ENCODE measurements at places on chromosomes 12 and 14.

GRCh38 chr14:95039993-95040348 is 117.4 kb downstream of the DICER1 start:
- DNase-seq, result no peak

GRCh38 chr12:125492354-125493270 is 427.4 kb downstream of the AACS start:
- no peak for DNase-seq

DNA sequence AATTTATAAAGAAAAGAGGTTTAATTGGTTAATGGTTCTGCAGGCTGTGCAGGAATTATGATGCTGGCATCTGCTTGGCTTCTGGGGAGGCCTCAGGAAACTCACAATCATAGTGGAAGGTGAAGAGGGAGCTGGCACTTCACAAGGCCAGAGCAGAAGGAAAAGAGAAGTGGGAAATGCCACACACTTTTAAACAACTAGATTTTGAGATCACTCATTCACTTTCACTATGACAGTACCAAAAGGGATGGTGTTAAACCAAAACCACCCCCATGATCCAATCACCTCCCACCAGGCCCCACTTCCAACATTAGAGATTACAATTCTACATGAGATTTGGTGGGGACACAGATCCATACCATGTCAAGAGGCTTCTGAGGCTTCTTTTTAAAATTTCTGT is 62.6 kb downstream of the SLC38A4 start:
- DNase-seq, result no peak

GRCh38 chr14:68639000-68639757 is 153.7 kb downstream of the ZFP36L1 start:
- DNase-seq, result no peak

DNA sequence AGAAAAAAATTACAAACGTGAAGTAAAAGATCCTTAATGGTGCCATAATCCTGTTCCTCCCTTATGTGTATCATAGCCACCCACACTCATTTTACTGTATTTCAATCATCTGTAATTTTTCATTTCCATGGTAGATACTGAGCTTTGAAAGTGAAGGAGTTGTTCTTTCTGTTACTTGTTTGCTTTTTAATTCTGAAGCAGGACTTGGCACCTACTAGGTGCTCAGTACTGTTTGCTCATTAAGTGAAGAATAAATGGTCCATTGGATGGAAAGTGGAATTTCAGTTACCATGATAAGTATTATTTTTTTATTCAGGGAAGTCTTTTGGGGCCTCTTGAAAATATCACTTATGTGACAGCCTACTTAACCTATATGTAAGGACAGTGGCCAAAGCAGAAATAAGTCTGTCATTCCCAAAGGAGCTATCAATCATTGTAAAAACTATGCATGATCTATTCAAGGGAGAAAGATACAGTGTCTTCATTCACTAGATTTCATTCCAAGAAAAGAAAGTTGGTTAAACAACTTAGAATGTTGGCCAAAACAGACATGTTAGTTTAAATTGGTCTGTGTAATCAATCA is 1244.4 kb upstream of the SEL1L start:
- no peak for DNase-seq

DNA sequence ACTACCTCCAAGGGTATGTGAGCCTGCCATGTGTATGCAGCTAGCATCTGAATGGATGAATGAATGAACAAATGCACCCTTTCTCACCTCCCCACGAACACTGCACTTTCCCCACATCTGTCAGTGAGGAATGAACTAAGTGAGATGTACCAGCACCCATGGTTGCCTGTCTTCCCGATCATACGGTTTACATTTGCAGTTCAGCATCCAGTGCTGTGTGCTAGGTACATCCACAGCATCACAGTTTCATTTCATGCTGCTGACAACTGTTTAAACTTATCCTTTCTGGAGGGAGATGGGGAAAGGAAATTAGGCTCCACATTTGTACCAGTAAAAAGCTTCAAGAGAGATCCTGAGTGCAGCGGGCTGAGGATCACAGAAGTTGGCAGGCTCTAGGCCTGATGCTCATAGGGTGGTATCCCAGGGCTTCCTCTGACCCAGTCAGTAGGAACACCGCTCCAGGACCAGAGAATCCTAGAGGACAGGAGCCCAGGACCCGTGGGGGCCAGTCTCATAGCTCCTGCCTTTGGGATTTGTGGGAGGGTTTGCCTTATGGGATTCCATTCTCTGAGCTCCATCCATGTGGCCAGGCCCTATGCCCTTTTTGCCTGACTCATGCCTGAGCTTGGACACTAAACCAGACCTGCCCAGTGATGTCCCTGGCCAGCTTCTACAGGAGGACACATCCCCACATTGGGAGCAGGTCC is 294.5 kb downstream of the CACNA1C start:
- no peak for DNase-seq

DNA sequence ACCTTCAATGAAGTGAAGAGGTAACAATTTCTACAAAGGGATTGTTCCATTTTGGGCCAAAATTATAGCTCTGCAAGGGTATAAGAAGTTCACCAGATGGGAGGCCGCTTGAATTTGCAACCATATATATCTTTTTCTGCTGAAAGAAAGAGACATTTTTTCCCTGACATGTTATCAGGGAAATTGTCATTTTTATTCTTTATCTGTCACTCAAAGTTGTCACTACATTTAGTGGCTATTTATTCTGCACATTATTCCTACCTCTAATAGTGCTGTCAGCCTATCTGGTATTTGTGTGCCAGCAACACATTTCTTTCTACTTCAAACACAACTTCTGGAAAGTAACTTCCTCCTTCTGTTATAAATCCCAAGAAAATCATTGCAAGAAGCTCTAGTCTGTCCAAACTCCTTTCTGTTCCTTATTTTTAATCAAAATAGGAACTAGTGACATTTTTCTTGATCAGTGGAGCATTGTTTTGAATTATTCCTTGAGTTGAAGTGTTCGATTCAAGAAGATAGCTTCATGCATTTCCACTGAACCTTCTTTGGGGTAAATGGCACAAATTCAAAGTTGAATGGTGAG is 137.9 kb upstream of the ATP2B1 start:
- no peak for DNase-seq

- DNase-seq, result no peak
These were observed 214.1 kb downstream of the RPAP3 start for GRCh38 chr12:47491516-47492305.

- DNase-seq, result no peak
These were observed 86.9 kb downstream of the CACNA1C start for GRCh38 chr12:2139651-2140050.

DNA sequence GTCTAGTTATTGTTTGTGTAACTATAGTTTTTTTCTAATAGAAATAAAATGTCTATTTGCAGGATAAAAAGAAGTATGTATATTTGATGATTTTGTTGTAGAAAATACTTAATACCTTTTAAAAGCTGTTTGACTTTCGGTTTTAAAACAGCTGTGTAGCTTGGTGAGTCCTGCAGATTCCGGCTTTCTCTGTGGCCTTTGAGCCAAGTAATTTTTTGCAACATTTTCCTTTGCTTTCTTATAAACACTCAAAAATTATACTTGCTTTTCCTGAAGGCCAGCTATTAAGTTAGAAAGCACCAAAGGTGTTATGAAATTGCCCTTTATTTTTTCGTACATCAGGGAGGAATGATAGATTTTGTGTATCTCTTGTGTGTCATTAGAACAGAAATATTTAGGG is 63.6 kb downstream of the CRADD start:
- no peak for DNase-seq

GRCh38 chr14:30885840-30886740 is 11.7 kb downstream of the COCH start:
- DNase-seq, result no peak

- DNase-seq, result no peak
These were observed 76.7 kb upstream of the EIF5 start for GRCh38 chr14:103257211-103257962.

- no peak for DNase-seq
These were observed 103.1 kb downstream of the RFLNA start for GRCh38 chr12:124397807-124398577.

DNA sequence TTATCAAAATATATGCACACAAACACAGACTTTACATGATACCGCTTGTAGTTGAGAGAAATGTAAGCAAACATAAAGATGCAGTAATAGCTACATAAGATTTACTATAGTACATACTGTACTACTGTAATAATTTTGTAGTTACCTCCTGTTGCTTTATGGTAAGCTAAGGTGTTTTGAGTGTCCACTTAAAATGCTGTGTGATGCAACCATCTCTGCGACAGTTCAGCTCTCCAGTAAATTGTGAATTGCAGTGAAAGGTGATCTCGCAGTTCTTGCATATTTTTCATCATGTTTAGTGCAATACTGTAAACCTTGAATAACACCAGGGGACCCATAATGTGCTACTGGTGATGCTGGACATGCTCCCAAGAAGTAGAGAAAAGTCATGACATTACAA is 21.6 kb downstream of the ZC3H14 start:
- DNase-seq, result no peak

DNA sequence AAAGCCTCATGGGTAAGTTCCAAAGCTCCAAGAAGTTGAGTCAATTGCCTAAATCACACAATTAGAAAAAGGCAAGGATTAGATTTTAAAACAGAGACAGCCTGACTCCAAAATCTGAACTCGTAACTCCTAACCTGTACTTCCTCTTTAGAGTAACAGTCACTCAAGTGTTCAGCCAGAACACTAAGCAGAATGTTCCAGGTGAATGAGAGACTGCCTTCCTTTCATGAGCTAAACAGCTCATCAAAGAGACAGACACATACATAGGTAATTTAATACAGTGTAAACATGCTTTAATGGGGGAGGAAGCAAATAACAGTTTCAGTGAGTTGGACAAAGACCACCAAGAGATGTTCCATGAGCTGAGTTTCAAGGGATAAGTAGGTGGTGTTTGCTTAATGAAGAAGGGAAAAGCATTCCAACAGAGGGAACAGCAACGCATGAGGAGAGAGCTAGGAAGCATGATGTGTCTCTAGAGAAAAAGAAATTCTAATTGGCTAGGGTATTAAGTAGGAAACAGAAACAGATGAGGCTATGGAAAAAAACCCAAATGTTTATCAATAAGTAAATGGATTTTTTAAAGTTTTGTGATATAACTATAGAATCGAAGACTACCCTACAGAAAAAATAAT is 403.9 kb downstream of the MED13L start:
- no peak for DNase-seq

DNA sequence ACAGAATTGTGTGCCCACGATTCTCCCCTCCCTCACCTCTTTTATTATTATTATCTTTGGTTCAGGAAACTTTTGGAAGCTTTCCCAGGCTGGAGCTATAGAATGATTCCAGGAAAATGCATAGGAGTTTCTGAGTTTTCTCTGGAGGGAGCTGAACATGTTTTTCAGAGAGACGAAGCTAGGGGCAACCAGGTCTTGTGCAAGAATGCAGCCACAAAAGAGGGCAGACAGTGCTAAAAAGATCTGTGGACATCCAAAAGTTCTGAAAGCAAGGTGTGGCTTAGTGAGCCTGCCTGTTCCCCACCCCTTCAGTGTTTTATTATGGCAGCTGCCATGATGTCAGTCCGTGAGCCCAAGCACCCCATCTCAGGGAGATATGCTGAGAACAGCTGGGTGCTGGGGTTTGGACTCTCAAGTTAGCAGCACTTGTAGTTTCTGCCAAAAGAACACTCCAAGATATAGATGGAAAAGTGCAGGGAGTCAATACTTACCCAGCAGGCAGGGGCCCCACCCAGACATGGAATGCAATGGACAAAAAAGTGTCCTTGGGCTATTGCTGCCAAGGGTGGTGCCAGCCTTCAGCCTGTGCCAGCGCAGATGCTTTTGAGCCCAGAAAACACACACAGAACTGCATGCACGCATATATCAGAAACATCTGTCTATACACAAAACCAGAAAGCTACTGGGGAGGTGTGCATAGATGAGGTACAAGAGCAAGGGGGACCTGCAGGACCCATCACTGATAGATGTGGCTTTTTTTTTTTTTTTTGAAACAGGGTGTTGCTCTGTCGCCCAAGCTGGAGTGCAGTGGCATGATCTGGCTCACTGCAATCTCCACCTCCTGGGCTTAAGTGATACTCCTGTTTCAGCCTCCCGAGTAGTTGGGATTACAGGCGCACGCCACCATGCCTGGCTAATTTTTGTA is 17.0 kb upstream of the IRF2BPL start:
- no peak for DNase-seq

GRCh38 chr12:103422328-103422727 is 73.4 kb downstream of the C12orf42 start:
- no peak for DNase-seq

GRCh38 chr12:88336076-88336739 is 194.1 kb downstream of the TMTC3 start:
- no peak for DNase-seq

- DNase-seq, result no peak
These were observed 199.6 kb downstream of the NTF3 start for GRCh38 chr12:5631497-5631896.

DNA sequence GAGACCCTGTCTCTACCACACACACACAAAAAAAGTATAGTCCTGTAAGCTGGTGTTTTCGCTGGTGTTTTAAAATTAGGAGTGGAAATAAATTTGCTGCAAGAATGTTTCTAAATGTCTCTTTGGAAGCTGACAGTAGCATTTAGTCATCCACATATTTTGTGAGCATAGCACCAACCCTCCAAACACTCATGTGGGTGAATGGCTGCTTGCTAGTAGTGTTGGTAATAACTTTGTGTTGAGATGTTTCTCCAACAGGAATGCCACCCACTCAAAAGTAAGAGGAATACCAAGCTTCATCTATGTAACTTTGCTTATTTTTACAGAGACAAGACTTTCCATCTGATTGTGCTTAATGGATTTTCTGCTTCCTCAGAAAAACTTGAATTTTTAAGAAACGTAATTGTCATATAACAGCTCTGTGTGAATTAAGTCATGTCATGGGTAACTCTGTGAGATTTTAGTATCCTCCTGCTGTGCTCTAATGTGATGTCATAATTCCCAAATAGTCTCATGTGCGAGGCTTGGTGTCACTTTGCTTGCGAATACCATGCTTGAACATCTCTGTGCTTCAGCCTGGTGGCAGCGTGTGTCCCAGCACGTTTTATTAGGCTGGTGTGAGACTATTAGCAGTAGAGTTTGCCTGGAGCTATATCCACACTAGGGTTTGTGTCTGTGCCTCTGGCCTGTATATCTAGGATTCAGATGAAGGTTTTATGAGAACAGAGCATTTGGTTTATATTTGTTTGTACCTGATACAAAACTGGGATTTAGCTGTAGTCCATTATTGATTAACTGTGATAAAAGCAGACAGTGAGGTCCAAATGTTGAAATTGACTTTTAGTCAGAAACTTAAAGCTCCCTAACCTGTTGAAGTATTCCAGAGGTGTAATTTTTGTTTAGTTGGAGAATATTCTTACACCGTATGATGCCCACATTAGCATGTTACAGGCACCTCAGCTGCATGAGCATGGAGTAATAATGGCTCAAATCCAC is 80.5 kb downstream of the FBXW8 start:
- no peak for DNase-seq

- no peak for DNase-seq
These were observed 3.2 kb upstream of the ATXN2 start for GRCh38 chr12:111602348-111602747.

DNA sequence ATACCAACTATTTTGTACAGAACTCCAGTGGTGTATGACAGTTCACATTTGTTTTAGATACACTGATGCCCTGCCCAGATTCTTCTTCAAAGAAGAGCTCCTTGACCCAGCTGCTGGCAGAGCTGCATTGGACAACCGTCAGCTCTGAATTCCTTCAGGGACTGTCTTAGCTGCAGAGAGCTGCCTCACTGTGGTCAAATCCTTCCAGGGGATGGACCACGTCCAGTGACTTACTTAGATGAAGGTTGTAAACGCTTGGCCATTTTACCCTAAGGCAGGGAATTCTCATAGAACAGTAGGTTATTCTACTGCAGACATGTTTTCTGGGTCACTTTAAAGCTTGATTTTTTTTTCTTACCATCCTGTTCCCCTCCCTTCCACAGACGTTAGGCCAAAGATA is 905.0 kb upstream of the ATXN7L3B start:
- no peak for DNase-seq

- DNase-seq, result no peak
These were observed 18.3 kb upstream of the OXA1L start for GRCh38 chr14:22748206-22748605.

Measured in SK-N-MC (cell line).